ENCODE measurements at places on chromosomes 4 and X.
A peak's percentile ranks its signal among the peaks of the same experiment; 100 is the strongest.

DNA sequence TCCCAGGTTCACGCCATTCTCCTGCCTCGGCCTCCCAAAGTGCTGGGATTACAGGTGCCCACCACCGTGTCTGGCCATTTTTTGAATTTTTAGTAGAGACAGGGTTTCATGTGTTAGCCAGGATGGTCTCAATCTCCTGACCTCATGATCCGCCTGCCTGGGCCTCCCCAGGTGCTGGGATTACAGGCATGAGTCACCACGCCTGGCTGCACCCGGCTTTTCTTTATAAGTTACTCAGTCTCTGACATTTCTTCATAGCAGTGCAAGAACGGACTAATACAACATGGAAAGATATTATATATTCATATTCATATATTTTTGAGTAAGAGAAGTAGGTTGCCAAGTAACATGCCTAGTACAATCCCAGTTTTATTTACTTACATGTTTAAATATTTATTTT is 22.9 kb downstream of the SHROOM3 start:
- no peak for DNase-seq

DNA sequence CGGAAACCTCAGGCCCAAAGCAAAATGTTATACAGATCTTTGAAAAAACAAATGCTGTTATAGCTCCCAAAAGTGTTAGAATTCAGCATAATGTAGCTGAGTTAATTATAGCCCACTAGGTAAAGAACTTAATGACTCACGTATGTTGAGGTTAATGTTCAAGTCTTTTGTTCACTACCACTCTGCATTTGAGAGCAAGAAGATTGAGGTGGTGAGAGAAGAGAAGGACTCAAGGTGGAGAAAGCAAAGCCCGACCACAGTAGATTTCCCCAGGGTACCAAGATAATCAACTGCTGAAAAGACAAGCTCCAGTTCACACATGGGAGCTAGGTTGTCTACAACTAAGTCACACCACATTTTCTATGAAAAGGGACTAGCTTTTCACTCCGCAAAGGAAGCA is 480.2 kb downstream of the DTHD1 start:
- no peak for DNase-seq

DNA sequence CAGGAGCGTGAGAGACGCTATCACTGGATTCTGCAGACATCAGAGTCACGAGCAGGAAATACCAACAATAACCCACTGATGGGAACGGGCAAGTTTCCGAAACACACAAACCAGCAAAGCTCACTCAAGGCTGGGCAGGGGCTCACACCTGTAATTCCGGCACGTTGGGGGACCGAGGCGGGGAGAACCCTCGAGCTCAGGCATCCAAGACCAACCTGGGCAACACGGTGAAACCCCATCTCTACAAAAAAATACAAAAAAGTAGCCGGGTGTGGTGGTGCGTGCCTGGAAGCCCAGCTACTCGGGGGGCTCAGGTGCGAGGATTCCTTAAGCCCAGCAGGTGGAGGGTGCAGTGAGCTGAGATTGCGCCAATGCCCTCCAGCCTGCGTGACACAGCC is 17.2 kb upstream of the GTPBP6 start:
- DNase-seq, result no peak

DNA sequence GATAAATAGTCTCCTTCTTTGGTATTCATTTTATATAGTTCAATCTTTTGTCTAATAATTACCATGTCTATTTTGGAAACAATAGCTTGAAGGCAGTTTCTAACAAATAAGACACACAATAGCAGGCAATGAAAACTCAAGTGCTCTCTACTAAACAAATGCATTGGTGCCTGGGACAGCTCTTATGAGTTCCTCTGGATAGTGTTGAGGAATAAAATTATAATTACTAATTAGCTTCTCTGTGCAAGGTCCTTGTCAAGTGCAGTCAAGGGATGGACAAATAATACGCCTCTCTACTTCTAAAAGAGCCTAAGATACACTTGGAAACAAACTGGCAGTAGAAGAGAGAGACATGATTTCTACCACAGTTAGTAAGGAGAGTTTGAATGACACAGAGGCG is 229.0 kb upstream of the GLRA2 start:
- no peak for DNase-seq

GRCh38 chr4:83358410-83358809 is 23.8 kb upstream of the HPSE start:
- no peak for DNase-seq

DNA sequence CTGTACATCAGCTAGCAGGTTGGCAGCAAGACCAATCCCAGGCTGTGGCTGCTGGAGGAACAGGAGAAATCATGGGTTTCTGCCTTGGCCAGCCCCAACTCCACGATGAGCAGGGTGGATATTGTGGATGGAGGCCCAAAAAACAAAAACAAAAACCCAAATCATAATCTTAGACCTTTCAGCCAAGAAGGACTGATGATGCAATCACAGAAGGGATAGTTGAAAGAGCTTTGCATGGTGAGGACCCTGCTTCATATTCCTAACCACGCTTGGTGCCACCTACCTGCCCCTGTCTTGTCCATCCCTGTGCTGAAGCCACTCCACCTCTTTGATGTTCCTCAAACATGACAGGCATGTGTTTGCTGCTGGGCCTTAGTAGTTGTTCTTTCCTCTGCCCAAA is 68.8 kb upstream of the CT45A1 start:
- no peak for DNase-seq

DNA sequence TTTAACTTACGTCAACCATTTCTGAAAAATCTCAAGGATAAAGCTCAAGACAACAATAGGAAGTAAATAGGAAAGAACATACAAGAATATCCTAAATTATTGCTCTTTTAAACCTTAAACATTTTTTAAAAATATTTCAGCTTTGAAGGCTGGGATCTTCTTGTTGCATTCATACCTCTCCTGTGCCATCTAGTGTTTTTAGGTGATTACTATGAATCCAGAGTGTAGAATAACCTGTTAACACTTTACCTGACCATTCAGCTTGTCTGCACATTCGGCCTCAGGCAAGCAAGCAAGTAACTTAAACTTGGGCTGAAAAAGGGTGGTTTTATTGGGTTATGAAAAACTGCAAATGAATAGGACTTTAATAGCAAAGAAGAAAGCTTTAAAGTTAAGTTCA is 507.8 kb upstream of the INTU start:
- no peak for DNase-seq

GRCh38 chr4:102104278-102104677 is 241.0 kb downstream of the SLC39A8 start:
- DNase-seq, result no peak

DNA sequence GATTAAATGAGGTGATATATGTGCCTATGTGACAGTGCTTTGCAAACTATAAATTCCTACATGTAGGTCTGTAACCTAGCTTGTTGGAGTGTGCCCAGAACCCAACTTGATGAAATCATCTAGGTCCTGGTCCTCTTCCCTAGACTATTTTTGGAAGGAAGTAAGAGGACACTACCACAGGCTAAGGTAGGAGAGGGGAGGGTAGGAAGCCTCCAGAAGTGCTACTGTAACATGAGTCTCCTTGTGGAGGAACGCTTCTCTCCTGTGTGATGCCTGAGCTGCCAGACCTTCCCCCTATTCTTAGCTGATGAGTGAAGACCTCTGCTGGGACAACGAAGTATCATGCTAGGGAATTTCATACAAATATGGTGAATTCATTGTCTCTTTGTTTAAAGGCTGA is 41.8 kb upstream of the IL21 start:
- no peak for DNase-seq

GRCh38 chr4:121977251-121978171 is 25.7 kb upstream of the TRPC3 start:
- peak; percentile 28 for DNase-seq

DNA sequence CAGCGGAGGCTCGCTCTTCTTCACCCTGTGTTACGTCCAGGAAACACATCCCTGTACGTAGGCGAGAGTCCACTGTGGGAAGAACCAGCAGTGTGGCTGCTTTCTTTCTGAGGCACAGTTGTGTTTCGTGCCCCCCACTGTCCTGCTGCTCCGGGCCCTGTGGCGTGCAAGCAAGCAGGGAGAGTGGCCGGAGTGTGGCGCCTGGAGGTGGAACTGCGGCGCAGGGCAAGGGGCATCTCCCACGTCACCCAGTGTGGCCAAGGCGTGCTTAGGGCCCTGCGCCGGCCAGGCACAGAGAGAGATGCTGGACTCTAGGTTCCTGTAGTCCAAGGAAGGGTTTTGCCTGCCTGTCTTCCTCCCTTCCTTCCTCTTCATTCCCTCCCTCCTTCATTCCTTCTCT is 13.3 kb upstream of the PSAPL1 start:
- DNase-seq, result no peak

GRCh38 chr4:147780137-147780777 is 48.4 kb downstream of the ARHGAP10 start:
- DNase-seq, result no peak

- DNase-seq, result no peak
These were observed 1499.3 kb downstream of the PCDH7 start for GRCh38 chr4:32219306-32220075.

DNA sequence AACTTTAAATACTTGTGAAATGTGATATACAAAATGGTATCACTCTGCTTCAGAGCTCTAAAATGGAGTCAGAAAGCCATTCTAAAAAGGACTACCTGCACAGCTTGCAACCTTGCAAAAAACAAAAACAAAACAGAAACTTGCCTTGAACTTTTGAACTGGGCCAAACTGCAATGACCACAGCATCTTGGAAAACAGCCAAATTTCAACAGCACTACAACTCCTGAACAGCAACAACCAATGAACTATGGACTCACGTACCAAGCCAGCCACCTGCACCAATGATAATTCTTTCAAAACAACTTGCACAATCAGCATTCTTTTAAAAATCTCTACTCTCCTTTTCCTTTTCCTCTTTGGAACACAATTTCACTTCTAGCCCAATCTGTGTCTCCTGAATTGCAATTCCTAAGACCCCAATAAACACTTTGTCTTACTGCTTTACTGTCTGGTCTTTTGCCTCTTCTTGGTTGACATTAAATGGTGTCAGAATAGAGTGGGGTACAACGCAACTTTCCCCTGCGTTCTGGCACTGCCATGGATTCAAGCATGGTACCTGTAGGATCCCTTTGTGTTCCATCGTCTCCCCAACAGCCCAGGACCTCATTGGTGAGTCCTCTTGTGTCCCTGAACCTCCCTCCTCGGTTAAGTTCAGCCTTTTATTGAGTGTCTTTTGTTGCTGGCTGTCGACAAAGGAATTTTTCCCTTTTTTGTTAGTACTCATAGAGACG is 35.7 kb upstream of the FMR1 start:
- no peak for DNase-seq

GRCh38 chrX:20499763-20500162 is 233.1 kb upstream of the RPS6KA3 start:
- DNase-seq, result no peak

- DNase-seq, result no peak
These were observed 39.6 kb downstream of the PTCHD1 start for GRCh38 chrX:23374291-23374690.

- no peak for DNase-seq
These were observed 398.2 kb downstream of the PABPC4L start for GRCh38 chr4:133803341-133803740.

- DNase-seq, result no peak
These were observed 2.7 kb downstream of the GPRASP2 start for GRCh38 chrX:102714994-102715393.

- no peak for DNase-seq
These were observed 214.1 kb downstream of the BCOR start for GRCh38 chrX:39883666-39884065.

GRCh38 chrX:71911731-71912050 is 1.0 kb downstream of the NHSL2 start:
- DNase-seq, result no peak

DNA sequence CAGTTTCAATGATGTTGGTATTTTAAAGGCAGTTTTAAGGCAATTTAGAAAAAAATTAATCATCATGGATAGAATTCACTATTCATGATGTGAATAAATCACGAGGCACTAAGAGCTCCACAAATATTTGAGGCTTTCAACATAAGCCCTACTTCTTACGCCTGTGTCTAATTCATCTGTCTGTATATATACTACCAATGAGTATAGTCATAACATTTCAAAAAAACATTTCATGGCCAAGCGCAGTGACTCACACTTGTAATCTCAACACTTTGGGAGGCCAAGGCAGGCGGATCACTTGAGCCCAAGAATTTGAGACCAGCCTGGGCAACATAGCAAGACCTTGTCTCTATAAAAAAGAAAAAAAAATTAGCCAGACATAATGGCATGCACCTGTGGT is 56.5 kb downstream of the FBXL5 start:
- no peak for DNase-seq

GRCh38 chr4:92099861-92100260 is 203.9 kb upstream of the GRID2 start:
- DNase-seq, result no peak

DNA sequence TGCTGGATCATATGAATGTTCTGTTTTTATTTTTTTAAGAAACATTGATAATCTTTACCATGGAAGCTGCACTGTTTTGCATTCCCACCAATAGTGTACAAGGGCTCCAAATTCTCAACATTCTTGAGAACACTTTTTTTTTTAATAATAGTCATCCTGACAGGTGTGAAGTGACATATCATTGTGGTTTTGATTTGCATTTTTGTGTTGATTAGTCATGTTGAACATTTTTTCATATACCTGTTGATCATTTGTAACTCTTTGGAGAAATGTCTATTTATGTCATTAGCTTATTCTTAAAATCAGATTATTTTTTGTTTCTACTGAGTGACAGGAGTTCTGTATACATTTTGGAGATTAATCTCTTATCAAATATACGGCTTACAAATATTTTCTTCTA is 408.5 kb downstream of the GLUD2 start:
- no peak for DNase-seq

DNA sequence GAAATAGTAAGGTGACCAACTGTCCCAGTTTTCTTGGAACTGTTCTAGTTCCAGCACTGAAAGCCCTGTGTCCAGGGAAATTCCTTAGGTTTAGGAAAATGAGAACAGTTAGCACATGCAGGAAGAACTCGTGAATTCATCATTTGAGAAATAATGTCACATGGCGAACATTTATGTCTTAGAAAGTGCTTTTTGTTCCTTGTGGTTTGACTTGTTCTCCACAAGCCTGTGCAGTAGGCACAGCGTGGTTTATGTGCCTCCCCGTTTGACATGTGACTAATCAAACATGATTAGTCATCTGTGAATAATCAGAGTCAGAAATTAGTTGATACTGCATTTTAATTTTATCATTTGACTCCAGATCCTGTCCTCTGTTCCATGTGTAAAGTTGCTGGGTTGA is 556.0 kb upstream of the CPEB2 start:
- DNase-seq, result no peak

DNA sequence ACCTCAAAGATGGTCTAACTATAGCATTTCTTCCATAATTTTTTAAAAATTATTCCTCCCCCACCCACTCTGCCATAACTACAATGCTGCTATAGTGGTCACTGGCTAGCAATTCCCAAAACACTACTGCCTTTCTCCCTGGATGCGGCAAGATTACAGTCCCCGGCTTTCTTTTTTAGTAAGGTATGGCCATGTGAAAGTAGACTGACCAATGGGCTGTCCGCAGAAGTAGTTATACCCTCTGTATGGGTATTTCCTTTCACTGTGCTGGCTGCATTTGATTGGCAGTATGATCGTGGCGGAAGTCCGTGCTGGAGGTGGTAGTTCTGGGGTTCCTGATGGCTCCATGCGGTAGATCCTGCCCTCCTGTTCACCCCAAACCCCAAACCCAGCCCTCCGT is 166.0 kb downstream of the FBXO8 start:
- no peak for DNase-seq
